Activated CD4-positive, alpha-beta memory T cell treated with anti-CD3 and anti-CD28 coated beads for 36 hours (primary cell): ENCODE measurements at places on chromosomes 12 and 14.

DNA sequence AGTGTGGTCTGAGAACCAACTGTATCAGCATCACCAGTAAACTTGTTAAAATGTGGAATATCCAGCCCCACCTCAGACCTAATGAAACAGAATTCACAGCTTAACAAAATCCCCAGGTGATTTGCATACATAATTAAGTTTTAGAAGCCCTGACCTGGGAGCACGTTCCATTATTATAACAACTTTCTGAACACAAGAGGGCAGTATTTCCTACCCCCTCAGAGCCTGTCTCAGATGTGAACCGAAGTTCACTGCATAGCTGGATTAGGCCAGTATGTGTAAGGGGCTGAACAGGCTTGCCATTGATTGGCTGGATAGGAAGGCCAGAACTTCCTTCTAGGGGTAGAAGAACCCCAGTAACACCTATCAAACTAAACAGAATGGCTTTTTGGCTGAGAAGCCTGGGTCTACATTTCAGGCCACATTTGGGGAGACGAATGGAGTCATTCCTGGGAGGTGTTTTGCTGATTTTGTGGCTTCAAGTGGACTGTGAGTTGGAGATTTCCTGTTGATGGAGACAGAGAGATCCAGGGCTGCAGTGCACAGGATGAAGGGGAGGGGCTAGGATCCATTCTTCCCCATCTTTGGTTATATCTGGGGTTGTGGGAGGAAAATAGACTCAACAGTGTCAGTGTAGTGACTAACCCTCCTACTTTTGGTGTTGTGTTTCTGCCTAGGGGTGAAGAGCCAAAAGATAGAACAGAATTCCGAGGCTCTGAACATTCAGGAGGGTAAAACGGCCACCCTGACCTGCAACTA, 94.7 kb upstream of the OR4E1 start:
- DNase-seq, result peak; percentile 29

DNA sequence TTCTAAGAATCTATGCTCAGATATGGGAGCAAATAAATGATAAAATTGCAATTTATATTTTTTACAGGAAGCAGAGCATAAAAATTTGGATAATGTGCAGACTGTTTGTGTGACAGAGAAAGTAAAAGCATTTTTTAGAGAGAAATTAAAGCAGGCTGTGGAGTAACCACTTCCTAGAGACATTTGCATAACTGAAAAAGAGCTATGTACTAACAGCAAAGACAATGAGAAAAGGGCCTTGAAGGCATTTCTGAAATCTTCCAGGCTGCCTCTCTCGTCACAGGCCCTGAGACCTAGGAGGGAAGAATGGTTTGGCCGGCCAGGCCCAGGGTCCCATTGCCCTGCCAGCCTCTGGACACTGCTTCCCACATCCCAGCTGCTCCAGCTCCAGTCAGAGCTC, 247.2 kb downstream of the ALX1 start:
- no peak for DNase-seq

- DNase-seq, result no peak
Measured at GRCh38 chr14:104350463-104351185, 212.2 kb downstream of the KIF26A start.

DNA sequence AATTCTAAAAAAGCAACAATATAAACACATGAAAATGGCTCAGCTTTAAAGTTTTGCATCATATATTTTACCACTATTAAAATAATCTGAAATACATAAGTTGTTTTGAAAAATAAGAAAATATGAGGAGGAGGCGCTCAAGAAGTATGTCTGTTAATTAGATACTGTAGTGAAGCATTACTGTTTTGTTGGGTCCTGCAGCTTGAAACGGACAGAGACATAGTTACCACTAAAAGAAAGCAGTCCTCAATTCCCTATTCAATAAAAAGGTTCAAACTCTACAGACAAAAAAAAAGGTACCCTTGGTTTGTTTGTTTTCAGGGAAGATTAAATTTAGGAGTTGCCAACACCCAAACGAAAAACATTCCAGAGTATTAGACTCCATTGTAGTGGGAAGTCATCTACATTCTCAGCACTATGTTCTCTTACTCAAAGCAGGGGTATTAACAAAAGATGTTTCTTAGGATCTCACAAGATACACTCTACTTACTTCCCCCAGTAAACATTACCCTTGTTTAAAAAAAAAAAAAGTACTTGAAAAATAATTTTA, 3.0 kb downstream of the PAWR start:
- no peak for DNase-seq

- DNase-seq, result no peak
Measured at GRCh38 chr12:1929241-1929984, 11.0 kb upstream of the CACNA2D4 start.

GRCh38 chr12:45907955-45908354, 82.4 kb downstream of the SCAF11 start:
- no peak for DNase-seq

- no peak for DNase-seq
Measured at GRCh38 chr12:79634957-79635471, 55.8 kb downstream of the PAWR start.
